ENCODE measurements at places on chromosomes 5 and 9.
A peak's percentile ranks its signal among the peaks of the same experiment; 100 is the strongest.

DNA sequence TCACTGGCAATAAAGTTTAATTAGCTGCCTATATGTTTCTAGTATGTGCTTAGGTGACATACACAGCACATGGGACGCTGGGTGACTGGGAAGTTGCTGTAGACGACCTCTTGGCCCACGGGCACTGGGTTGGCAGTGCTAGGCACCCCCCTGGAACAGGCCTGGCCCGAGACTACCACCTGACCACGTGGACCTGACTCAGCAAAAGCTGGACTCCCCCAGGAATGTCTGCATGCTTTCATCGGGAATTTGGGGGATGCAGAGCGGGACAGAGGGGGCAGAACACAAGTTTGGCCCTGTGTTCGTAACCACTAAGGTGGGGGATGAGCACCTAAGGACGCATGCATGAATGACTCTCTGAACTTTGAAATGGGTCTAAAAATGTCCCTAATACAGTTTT is 16.6 kb upstream of the INPP5E start:
- DNase-seq = no peak

DNA sequence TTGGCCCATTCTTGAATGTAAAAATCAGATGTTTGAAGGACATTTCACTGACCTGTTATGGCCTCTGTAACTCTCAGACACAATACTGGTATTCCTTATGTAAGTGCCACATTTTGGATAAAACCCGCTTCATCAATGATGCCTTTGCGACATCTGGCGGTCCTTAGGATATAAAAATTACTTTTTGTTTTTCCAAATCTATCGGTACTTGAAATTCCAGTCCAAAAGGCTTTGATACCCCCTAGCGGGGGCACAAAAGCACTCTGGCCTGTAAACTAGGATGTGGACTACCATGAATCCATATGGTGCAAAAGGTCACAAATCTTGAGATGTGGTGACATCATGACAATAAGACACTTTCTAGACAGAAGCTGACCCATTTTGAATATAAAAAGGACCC is 291.8 kb downstream of the KIAA0825 start:
- DNase-seq = no peak

GRCh38 chr5:76299592-76299991 is 103.5 kb upstream of the IQGAP2 start:
- no peak for DNase-seq

GRCh38 chr5:107653685-107654084 is 17.1 kb downstream of the EFNA5 start:
- peak; percentile 7 for DNase-seq

DNA sequence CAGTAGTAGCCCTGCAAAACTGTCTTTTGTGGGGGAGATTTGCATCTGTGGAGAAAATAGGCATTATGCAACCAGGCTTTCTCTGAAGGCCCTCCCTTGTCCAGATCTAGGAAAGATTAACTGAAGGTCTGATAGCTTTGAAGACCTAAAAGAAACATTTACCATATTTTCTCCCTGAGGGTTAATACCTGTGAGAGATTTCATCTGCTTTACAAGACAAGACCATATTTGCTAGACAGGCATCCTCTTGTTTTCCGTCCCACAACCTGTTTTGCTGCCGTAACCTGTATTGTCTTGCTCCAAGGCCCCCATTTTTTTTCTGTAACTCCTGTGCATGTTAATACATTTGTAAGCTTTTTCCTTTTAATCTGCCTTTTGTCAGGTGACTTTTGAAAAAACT is 1985.2 kb upstream of the CDH9 start:
- DNase-seq = no peak

DNA sequence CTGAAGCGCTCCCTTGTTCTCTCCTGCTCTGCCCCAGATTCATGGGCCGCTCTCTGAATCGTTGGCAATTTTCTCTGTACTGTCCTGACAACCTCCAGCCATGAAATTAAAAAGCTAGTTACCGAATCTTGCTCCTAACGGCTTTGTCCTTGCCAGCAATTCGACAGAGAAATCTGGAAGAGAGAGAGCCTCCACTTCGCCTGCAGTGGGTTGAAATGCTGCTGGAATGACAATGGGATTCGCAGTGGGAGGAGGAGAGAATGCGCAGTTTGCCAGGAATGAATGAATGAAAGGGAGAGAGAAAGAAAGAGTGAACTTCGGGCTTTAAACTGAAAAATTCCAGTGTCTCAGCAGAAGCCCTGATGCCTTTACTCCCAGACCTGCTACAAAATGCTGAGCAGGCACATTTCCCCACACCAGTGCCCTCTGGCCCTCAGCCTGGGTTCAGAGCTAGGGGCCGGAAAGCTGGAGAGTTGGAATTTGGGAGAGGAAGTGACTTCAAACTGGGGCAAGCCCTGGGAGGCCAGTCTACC is 11.5 kb upstream of the BOD1 start:
- DNase-seq = no peak

GRCh38 chr9:19901586-19901985 is 112.7 kb upstream of the SLC24A2 start:
- no peak for DNase-seq

GRCh38 chr5:171486613-171487012 is 67.2 kb downstream of the FGF18 start:
- no peak for DNase-seq
